ENCODE measurements at places on chromosomes 4 and X.

- DNase-seq, result no peak
Measured at GRCh38 chrX:116628464-116628863, 165.7 kb upstream of the CT83 start.

- no peak for DNase-seq
Measured at GRCh38 chr4:153155686-153156085, 48.6 kb upstream of the TRIM2 start.

GRCh38 chr4:25552580-25553271 is 102.9 kb upstream of the SLC34A2 start:
- DNase-seq, result no peak

DNA sequence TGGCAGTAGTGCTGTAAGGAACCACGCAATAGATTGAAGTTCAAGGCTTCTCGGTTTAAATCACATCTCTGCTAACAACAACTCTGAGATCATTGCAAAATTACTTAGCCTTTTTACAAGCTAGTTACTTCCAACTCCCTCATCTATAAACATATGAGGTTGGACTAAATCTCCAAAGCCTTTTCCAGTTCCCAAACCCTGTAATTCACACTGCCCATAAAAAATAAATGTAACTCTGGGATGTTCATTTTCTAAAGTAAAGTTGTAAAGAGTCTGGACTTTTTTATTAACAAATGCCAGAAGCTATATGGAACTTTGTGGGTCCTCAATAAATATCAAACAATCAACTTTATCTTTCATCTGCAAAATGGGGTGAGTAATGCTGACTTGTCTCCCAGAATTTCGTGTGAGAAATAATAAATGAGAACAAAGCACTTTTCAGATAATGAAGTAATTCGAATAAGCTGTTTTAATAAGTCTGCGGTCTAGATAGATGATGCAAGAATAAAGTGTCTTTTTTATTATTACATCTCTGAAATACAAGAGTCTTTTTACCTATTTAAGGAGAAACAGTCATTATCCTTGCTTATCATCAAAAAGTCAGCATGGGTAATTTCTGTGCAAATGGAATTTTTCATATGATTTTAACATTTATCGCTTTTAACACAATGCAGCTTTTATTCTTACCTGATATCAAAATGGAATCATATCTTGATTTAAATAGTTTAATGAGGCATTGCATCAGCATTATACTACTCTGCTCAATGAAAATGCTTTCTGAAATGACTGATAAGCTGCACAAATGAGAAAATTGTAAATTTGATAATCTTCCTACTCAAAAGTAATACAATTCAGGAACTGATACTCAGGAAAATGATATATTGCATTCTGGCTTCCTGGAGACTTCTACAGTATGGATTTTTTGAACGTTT is 252.6 kb downstream of the BANK1 start:
- DNase-seq, result no peak

DNA sequence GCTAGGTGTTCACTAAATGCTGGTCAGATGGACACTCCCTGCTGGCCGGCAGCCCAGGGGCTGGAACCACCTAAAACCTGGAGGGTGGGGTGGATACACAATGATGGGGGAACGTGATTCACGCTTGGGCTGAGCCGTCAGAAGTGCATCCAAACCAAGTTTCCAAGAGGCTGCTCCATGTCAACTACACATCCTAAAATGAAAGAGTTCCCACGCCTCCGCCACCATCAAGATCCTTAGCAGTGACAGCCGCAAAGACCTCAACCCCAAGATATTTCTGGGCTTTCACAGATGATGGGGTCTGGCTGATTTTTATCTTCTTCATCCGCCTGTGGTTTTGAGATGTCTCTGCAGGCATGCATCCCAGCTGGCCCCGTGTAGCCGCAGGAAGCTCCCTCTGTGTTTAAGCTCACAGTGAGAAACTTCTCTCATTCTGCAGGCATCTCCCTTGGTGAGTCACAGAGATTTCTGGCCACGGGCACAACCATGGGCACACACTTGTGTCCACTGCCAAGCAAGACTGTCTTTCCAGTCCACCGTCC is 84.4 kb downstream of the HTRA3 start:
- no peak for DNase-seq

- no peak for DNase-seq
Measured at GRCh38 chr4:40515398-40516293, 114.0 kb downstream of the RBM47 start.

- no peak for DNase-seq
Measured at GRCh38 chr4:40317916-40318658, 17.0 kb upstream of the CHRNA9 start.

- DNase-seq, result no peak
Measured at GRCh38 chr4:153758136-153758535, 1.7 kb downstream of the RNF175 start.
